ENCODE measurements at places on chromosomes 5 and 9.

- peak; percentile 76 for DNase-seq
These were observed at the start of gene MARVELD2 for GRCh38 chr5:69414885-69415583. Gene MARVELD2, plus strand, starts transcription at chr5:69415116. Its CDS starts 4,270 bp downstream, at chr5:69419386.

GRCh38 chr5:16854351-16854750 is 81.7 kb downstream of the MYO10 start:
- DNase-seq, result no peak

- DNase-seq, result no peak
These were observed 20.0 kb downstream of the CEMIP2 start for GRCh38 chr9:71748280-71748743.

DNA sequence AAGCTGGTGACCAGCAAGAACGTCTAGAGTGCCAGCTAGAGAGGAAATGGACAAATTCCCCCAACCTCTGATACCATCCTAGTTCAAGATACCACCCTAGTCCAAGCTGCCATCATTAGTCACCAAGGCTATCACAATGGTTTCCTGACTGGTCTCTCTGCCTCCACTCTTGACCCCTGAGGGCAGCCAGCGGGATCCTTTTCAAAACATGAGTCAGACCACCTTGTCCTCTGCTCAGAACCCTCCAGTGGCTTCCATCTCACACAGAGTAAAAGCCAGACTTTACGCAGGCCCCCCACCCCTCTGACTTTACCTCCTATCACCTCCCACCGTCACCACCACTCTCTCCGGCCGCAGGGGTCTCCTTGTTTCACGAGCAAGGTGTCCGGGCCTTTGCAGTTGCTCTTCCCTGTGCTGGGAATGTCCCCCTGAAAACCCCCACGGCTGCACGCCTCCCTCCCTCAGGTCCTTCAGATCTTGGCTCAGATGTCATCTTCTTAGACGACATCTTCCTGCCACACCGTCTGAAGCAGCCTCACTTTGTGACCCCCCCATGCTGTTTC is 42.2 kb upstream of the FBXW11 start:
- no peak for DNase-seq

- no peak for DNase-seq
These were observed 81.2 kb downstream of the RAB24 start for GRCh38 chr5:177222269-177222668.

DNA sequence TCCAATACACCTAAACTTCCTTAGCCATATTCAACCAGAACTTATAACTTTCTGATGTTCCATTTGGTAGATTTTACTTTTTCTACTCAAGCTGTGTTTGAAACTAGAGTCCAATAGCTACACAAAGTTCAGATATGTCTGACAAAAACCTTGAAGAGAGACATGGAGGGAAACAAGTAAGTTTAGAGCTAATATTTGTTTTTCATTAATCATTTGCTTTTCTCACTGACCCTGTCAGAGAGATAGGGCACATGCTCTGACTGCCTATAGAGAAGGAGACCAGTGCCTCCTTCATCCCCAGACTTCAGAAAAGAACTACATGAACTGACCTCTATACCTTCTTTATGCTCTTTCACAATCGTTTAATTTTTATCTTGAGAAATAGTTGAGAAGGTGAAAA is 157.0 kb upstream of the PPP1R2B start:
- no peak for DNase-seq

DNA sequence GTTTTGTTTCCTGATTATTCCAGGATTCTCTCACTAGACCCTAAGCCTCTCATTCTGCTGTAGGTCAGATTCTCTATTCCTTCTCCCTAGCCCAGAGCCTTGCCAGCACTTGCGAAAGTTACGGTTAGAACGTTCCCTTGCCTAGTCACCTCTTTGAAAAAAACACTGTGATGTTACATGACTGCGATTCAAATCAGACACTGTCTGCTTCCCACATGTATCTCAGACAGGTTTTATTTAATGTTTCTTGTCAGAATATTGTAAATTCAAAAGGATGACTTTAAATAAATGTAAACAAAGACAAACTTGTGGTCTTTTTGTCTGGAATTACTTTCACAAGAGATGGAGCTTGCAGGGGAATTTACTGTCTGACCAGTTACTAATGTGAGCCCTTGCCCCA is 116.5 kb upstream of the OTULINL start:
- no peak for DNase-seq

- DNase-seq, result no peak
These were observed 93.0 kb upstream of the ANKRD55 start for GRCh38 chr5:56326116-56326515.

DNA sequence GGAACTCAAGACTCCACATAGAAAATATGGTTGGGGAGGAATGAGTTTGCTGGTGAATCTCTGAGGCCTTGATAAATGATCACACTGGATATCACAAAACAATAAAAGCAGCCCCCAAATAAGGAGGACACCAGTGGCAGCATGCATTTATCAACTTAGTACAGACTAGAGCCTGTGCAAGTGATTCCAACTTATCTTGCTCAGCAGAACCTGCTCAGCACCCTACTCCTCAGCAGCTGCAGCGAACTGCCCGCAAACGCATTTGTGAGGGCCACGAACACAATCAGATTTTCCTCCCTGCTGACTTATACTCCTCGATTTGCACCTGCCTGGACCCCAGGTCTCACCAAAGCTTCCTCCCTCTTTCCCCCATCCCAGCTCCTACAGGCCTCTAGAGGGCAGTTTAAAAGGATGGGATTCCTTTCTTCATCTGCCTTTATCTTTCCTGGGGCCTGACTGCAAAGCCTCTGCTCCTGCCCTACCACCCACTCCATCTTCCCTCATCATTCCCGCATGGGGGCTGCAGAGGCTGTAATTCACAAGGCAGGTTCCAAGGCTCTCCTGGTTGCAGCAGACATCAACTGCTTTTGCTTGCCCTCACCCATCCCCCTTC is 41.2 kb downstream of the ANKS6 start:
- DNase-seq, result no peak

- no peak for DNase-seq
These were observed 57.2 kb downstream of the RASGRF2 start for GRCh38 chr5:81017320-81017719.

- no peak for DNase-seq
These were observed 830.9 kb downstream of the MAT2B start for GRCh38 chr5:164336276-164336675.

DNA sequence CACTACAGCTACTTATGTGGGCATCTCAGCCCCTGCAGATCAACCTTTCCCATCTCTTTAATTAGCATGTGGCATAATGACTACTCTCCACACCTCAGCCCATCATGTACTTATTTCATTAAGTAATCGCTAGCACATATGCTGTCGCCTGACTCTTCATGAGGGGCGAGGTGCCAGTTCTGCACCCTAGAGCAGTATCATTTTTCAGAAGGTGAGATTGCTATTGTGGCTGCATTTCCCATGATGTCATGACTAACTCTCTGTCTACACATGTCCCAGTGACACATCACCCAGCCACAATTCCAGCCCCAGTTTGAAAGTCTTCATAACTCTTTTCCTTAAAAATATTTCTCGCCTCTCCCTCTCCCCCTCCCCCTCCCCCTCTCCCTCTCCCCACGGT is 7.6 kb upstream of the F2RL1 start:
- no peak for DNase-seq

- DNase-seq, result no peak
These were observed 50.9 kb upstream of the TUT7 start for GRCh38 chr9:86405086-86405491.

- peak; percentile 80 for DNase-seq
These were observed 79.1 kb downstream of the AOPEP start for GRCh38 chr9:94805585-94805984.

DNA sequence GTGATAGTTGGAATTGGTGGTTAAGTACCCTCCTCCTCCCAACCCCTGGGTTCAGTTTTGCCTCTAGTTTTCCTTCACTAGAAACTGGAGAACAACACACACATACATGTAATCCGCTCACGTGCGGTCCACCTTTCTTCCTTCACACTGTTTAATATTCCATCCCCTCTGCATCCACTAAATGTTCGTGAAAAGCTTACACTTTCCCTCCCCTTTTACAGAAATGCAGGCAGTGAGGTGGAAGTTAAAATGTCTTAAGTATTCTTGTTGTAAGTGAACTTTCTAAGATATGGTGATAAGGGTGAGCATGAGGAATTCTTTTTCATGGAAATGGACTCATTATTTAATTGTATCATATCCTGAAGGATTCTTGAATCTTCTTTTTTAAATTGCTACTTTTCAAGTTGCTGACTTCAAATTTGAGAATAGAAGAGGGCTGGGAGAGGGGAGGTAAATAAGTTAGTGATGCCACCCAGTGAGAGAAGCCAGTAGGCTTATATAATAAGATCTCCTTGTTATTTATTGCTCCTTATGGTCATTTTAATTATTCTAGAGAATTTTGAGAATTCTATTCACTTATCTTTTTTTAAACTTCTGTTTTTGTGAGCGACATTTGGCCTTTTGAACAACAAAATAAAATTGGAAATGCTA is 90.2 kb downstream of the TLE4 start:
- DNase-seq, result no peak

- DNase-seq, result no peak
These were observed 6.3 kb downstream of the C5orf15 start for GRCh38 chr5:133962131-133962530.

- no peak for DNase-seq
These were observed 11.2 kb downstream of the ALG2 start for GRCh38 chr9:99210572-99210971.

- DNase-seq, result no peak
These were observed 21.1 kb upstream of the TLR4 start for GRCh38 chr9:117682955-117683710.

GRCh38 chr5:61232490-61233050 is 70.3 kb upstream of the SMIM15 start:
- DNase-seq, result no peak

DNA sequence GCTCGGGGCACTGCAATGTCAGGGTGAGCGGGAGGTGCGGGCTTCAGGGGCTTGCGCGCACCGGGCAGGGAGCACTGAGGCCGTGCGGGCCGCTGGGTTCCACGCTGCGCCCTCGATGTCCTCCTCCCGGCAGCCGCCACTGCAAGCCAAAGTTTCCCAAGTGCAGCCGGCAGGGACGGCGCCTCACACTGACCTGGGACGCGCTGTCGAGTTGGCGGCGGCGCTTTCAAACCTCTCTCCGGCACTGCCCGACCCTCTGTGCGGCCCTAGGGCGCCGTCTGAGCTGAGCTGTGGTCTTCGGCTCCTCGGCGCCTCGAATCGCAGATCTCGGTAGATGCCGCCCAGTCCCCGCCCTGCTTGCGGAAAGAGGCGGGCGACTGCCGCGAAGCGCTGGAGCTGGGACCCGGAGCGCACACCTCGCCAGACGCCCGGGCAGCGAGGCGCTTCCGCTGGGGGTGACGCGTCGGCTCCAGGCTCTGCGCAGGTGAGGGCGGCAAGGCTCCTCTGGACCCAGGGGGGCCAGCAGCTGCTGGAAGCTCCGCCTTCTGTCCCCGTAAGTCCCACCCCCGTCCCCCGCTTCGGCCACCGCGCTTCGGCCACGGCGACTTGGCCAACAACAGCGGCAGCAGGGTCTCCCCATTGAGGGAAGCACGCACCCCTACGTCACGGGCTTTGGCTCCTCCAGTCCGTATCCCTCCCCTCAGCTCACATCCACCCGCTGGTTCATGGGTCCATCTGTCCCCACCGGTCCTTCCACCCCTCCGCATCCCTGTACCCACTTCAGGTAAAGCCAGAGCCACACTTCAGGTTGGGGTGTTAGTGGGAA is at the start of gene ANKRD34B:
Gene ANKRD34B (minus strand): TSS at position 320 of the 826 bp plus-strand sequence. CDS start 10,261 bp downstream, outside the sequence.
- peak; percentile 56 for DNase-seq

- no peak for DNase-seq
These were observed 101.1 kb upstream of the MEF2C start for GRCh38 chr5:88984040-88984439.

DNA sequence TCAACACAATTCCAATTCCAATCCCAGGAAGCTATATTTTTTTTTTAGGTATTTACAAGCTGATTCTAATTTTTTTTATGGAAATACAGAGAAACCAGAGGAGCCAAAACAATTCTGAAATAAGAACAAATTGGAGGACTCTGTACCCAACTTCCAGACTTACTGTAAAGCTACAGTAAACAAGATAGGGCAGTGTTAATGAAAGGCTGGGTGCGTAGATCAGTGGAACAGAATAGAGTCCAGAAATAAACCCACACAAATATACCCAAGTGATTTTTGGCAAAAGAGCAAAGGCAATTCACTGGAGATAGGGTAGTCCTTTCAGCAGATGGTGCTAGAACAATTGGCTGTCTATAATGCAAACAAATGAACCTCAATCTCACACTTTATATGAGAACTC is 50.6 kb downstream of the WHRN start:
- no peak for DNase-seq

DNA sequence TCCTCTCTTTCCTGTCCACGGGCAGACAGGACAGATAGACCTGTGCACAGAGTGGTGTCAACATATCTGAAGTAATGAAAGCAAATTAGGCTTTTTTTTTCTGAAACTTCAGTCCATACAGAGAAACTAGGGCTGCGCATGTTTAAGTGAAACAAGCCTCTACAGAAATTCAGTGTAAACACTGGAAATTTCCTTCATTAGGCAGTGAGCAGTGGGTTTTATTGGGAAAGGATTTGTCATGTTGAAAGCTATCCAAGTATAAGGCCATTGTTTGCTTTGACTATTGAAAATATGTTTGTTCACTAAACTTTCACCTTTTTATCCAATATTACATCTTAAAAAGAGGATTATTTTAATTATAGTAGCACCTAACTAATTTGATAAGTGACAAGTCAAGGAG is 161.2 kb downstream of the AOPEP start:
- DNase-seq, result no peak

- no peak for DNase-seq
These were observed 10.5 kb upstream of the FRMPD1 start for GRCh38 chr9:37640246-37640645.

GRCh38 chr5:123921193-123921592 is 409.2 kb downstream of the CSNK1G3 start:
- no peak for DNase-seq

GRCh38 chr5:51652980-51653379 is 269.7 kb downstream of the ISL1 start:
- peak; percentile 54 for DNase-seq

DNA sequence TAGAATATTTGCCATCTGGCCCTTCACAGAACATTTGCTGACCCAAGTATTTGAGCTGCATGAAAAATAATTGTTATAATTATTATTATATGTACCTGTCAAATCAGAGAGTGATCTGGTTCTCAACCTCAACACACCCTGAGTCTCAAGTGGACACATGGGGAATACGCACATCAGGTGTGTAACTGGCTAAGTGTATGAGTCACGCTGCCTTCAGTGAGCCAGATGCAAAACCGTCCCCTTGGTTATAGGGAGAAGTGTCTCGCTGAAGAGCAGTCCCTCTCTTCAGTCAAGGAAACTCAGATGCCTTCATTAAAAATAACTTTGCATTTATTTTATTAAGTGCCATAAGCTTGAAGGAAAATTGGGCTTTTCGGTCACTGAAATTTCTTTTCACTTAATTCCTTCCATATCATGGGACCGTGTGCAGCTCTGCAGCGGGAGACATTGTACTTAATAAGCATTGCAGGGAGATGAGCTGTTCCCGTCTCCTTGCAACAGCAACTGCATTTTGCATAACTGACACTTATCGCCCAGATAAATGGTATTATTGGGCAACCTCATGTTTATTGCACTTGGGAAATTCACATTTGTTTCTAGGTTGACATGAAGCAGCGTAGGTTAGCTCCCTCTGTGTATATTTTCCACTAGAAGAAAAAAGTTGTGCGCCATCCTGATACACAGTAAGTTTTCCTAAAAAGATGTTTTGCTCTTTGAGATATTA is 512.3 kb upstream of the DAP start:
- DNase-seq, result no peak

GRCh38 chr9:137497921-137498719 is 39.0 kb upstream of the NSMF start:
- DNase-seq, result no peak

- DNase-seq, result no peak
These were observed 60.4 kb upstream of the RGMB start for GRCh38 chr5:98713027-98713426.

Measured in Caki2 (cell line).